ENCODE measurements at places on chromosomes 1 and 21.

DNA sequence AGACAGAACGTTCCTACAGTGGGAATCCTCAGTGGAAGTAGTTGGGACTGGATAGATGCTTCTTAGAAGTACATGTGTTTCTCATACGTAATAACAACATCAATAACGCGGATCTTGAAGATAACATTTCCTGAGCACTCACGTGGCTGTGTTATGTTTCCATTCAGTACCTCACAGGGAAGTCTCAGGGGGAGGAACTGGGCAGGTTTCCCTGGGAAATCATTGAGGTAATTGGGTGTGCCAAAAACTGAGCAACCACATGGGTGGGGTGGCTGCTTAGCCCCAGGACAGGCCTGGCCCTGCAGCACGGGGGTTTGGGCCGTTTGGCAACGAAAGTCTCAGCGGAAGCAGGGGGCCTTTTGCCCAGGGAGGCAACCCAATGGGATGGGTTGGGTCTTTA, 133.8 kb downstream of the ZSCAN20 start:
- H3K4me3 ChIP-seq, result no peak overlapping the region
- no peaks in the 10 kb centered on the region for H3K4me1 ChIP-seq
- DNase-seq, result peak; percentile 62

DNA sequence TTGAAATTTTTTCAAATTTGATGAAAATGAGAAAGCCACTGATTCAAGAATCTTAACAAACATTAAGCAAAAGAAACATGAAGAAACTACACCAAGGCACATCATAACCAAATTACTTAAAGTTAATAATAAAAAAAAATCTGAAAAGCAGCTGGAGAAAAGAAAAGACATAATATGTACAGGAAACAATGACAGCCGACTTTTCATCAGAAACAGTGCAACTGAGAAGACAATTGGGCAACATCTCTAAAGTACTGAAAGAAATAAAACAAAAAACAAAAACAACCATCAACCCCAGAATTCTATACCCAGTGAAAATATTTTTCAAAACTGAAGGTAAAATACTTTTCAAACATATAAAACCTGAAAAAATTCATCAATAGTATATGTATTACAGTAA, 73.8 kb upstream of the DMRTA2 start:
- no peaks in the 10 kb centered on the region for H3K4me1 ChIP-seq
- no peak overlapping the region for H3K4me3 ChIP-seq
- no peak for DNase-seq
- no peak overlapping the region for H3K27ac ChIP-seq

GRCh38 chr1:105730701-105731100, 1325.8 kb upstream of the PRMT6 start:
- no peaks in the 10 kb centered on the region for H3K4me1 ChIP-seq
- no peak overlapping the region for H3K27ac ChIP-seq
- H3K4me3 ChIP-seq, result no peak overlapping the region
- H3K27me3 ChIP-seq, result no peaks in the 10 kb centered on the region
- H3K36me3 ChIP-seq, result no peaks in the 10 kb centered on the region

GRCh38 chr1:218380125-218380977, 35.2 kb downstream of the TGFB2 start:
- no peak overlapping the region for H3K4me3 ChIP-seq
- no peaks in the 10 kb centered on the region for H3K27me3 ChIP-seq
- no peak for DNase-seq

DNA sequence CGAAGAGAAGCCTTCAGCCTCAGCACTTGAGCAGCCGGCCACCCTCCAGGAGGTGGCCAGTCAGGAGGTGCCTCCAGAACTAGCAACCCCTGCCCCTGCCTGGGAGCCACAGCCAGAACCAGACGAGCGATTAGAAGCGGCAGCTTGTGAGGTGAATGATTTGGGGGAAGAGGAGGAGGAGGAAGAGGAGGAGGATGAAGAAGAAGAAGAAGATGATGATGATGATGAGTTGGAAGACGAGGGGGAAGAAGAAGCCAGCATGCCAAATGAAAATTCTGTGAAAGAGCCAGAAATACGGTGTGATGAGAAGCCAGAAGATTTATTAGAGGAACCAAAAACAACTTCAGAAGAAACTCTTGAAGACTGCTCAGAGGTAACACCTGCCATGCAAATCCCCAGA, 78.4 kb downstream of the PRDM2 start:
- no peak overlapping the region for H3K27ac ChIP-seq
- no peak for DNase-seq
- peaks cover 4% of the 10 kb centered on the region for H3K4me1 ChIP-seq
- H3K4me3 ChIP-seq, result no peak overlapping the region
- peaks cover 28% of the 10 kb centered on the region for H3K36me3 ChIP-seq

DNA sequence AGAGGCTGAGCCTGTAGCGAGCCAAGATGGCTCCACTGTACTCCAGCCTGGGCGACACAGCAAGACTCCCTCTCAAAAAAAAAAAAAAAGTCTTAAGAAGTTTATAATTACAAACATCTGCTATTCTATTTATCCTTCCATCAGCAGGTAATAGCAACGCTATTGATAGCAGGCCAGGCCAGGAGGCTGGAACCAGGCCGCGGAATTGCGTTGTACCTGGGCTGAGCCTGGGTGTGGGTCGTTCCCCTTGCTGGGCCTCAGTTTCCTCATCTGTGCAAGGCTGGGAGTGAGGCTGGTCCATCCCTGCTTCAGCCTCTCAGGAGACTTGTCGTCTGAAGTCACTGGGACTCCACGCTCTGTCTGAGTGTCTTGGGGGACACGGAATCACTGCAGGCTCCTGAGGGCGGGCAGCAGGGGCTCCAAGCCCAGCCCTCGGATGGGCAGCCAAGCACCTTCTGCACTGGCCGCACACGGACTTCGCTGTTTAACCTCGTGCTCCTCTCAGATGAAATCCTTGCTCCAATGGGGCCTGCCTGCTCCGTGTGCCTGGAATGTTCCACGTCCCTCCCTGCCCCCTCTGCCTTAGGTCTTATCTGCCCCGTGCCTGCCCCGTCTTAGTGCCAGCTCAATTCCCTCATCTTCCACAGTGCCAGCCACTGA, 103.9 kb upstream of the C1orf174 start:
- DNase-seq, result no peak
- H3K27ac ChIP-seq, result no peak overlapping the region
- no peaks in the 10 kb centered on the region for H3K36me3 ChIP-seq
- no peaks in the 10 kb centered on the region for H3K4me1 ChIP-seq
- peaks cover 9% of the 10 kb centered on the region for H3K27me3 ChIP-seq

Data from heart left ventricle (tissue), 16 donors.